ENCODE measurements at places on chromosomes 3 and 15.

DNA sequence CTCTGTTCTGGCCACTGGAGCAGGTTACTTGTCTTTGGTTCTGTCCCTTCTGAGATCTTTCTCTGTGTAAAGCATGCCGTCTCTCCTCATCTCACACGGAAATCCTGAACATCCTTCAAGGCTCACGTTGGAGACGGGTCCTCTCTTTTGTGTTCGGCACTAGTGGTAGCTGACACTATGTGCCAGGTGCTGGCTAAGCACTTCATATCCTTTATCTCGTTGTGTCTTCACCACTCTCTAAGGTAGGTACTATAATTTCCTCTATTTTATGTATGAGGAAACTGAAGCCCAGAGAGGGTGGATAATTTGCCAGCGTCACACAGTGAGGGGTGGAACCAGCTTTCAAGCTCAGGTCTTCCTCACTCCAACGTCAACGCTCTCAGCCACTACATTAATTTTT is 1.2 kb downstream of the IFT122 start:
- no peak for DNase-seq

GRCh38 chr3:108062051-108062450 is 28.8 kb downstream of the CD47 start:
- no peak for DNase-seq

- no peak for DNase-seq
Measured at GRCh38 chr3:52454938-52455282, 494 bp upstream of the NISCH start.

- no peak for DNase-seq
Measured at GRCh38 chr15:50134524-50135024, 15.5 kb upstream of the ATP8B4 start.

GRCh38 chr3:38480930-38481329 is 15.2 kb upstream of the EXOG start:
- no peak for DNase-seq

DNA sequence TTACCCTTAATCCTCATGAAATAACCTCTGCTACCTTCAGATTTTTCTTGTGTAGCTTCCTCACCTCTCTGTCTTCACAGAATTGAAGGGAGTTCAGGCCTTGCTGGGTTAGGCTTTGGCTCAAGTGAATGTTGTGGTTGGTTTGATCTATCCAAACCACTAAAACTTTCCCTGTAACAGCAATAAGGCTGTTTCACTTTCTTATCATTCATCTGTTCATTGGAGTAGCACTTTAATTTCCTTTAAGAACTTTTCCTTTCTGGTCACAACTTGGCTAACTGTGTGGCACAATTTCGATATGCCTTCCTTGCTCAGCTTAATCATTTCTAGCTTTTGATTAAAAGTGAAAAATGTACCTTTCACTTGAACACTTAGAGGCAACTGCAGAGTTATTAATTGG is 129.8 kb downstream of the NR1I2 start:
- DNase-seq = no peak

DNA sequence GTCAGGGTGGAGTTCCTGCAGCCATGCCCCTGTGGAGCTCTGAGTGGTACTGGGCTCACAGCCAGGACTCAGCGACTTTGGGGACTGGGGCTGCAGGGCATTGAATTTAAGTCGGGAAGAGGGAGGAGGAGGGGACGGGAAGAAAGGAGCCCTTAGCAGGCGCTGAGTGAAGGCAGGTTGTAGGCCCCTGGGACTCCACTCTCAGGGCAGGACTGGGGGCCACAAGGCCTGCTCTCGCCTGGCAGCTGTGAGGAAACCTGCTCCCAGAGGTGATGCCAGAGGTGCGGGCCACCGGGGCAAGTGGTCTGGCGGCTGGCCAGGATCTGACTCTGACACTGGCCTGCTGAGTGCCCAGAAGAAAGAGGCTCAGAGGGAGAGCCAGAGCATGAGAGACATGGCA is 73.5 kb downstream of the EPHB3 start:
- no peak for DNase-seq

- DNase-seq = no peak
Measured at GRCh38 chr3:184635774-184636173, 74.2 kb downstream of the EPHB3 start.

GRCh38 chr3:169992781-169993180 is 26.2 kb downstream of the SEC62 start:
- no peak for DNase-seq

- no peak for DNase-seq
Measured at GRCh38 chr3:170469151-170470062, 50.7 kb downstream of the CLDN11 start.

DNA sequence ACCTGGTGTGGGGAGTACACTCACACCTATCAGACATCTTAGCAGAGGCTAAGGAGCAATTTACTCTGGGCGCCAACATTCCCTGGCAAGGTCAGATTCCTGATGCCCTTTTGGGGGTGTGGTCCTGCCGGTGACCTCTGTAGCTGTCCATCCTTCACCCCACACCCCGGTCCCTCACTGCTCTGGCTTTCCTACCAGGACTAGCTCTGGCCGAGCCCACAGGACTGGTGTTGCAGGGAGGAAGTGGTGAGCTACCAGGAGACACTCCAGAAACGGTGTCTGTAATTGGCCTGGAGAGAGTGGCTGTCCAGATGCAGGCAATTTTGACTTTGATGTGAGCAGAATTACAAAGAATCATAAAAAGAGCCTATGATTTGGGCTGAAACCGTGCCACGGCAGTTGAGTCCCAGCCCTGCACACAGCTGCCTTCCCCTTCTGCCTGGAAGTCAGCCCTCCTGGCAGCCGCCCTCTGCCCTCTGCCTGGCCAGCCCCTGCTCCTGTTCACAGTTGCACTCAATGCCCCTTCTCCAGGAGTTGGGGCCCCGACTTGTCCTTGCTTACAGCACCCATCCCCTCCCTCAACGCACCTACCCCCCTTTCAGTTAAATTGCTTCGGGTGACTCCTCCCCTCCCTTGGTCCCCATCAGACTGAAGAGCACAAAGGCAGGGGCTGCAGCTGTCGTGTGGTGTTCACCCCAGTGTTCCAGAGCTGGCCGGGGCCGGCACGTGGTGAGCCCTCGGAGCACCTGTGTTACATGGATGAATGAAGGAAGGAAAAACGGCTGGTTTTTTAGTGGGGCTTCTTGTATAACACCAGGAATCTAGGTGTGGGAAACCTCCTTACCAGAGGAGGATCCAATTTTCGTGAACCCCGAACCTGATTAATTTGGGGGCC is 80.2 kb upstream of the TPM1 start:
- DNase-seq = no peak

- DNase-seq = no peak
Measured at GRCh38 chr3:101521211-101521701, 8.2 kb upstream of the SENP7 start.

GRCh38 chr15:53573091-53573490 is 186.4 kb downstream of the WDR72 start:
- DNase-seq = no peak

- DNase-seq = no peak
Measured at GRCh38 chr15:75961331-75961730, 50.9 kb downstream of the NRG4 start.

DNA sequence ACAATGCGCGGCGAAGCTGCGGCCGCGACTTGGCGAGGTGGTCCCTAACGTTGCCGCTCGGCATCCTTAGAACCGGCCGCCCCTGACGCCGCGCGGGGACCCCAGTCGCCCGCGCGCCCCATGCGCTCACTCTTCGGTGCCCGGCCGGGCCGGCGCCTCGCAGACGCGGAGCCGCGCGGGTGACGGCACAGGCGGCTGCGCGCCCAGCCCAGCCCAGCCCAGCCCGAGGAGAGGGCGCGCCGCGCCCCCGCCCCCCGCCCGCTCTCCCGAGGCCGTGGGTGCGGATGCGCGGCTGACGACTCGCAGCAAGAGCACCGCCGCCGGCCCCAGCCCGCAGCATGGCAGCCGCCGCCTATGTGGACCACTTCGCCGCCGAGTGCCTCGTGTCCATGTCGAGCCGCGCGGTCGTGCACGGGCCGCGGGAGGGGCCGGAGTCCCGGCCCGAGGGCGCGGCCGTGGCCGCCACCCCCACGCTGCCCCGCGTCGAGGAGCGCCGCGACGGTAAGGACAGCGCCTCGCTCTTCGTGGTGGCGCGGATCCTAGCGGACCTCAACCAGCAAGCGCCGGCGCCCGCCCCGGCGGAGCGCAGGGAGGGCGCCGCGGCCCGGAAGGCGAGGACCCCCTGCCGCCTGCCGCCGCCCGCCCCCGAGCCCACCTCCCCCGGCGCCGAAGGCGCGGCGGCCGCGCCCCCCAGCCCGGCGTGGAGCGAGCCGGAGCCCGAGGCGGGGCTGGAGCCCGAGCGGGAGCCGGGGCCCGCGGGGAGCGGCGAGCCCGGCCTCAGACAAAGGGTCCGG is 437 bp downstream of the KLF13 start:
- peak; percentile 59 for DNase-seq

GRCh38 chr15:40843261-40843884 is 475 bp upstream of the SPINT1 start:
- no peak for DNase-seq

DNA sequence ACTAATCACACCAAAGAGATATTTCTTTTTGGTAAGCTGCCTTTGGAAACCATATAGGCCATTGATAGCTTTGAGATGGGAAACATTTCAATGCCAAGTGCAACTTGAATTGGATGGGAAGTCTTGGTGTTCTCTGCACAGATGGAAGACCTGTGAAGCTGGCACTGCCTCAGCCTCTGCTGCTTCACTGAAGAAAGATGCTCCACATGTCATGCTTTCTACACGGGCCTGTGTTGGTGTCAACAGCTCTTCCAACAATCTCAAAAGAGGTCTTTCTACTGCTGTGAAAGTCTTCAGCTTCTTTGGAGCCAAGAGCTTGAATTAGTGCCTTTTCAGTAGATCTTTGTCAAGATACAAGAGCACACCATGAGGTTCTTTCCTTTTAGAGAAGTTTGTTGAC is 169.0 kb downstream of the SPATA16 start:
- DNase-seq = no peak

DNA sequence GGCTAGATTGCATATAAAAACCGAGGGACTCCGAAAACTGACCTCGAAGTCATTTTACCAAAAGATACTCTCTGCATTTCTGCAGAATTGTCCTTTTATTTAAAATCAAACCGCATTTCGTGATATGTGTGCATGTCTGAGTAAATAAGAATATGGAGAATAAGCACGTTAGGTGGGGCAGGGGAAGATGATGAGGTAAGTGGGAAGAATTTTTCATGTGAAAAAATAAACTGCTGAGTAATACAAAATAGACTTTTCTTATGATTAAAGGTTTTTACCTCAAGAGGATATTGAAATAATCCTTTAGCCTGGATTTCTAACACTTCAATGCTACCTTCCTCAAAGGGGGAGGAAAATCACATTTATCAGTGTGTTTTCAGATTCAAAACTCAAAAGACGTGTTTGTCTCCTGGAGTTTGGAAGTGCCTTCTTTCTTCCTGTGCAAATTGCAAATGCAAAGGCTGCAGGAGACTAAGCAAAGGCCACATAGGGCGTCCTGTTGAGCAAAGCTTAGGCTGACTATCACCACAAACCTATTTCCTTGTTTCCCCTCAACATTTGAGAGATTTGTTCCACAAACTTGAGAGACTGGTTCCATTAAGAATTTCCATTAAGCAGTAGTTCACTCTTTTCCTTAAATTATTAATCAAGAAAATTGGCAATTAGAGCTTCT is 813.5 kb downstream of the MCTP2 start:
- no peak for DNase-seq

GRCh38 chr3:35944926-35945710 is 305.8 kb downstream of the ARPP21 start:
- no peak for DNase-seq

DNA sequence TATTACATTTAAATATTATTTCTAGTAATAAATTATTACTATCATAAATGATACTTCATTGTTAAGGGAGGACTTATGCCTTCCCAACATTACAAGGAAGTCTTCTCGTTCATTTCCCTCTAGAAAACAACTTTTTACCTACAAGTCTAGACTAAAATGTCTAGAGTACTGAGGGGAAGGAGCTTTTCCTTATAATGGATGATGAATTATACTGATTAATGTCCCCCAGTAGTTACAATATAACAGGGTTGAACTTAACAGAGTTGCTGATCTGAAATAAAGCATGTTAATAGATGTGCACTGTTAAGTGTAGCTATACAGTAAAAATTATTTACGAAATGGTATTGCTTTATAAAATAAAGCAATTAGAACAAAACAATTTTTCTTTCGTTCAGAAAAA is 2.7 kb upstream of the MNS1 start:
- DNase-seq = no peak

DNA sequence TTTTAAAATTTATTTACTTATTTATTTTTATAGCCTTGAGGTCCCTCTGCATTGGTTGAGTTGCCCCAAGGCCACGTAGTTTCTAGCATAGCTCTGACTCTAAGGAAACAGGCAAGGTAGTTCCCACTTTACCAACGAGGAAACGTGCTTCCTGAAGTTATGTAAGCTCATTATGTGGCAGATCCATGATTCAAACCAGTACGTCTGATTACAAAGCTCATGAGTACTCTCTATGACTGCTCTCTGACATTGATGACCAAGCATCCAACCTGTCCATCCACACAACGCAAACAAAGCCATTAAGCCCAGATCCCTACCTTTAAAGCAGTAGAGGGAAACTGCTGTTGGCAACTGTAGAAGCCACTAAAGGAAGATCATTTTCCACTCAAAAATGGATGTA is 25.6 kb downstream of the WWTR1 start:
- no peak for DNase-seq

GRCh38 chr3:33602829-33603228 is 115.2 kb downstream of the CLASP2 start:
- DNase-seq = no peak

- DNase-seq = no peak
Measured at GRCh38 chr3:71554649-71555048, 28.9 kb downstream of the FOXP1 start.

DNA sequence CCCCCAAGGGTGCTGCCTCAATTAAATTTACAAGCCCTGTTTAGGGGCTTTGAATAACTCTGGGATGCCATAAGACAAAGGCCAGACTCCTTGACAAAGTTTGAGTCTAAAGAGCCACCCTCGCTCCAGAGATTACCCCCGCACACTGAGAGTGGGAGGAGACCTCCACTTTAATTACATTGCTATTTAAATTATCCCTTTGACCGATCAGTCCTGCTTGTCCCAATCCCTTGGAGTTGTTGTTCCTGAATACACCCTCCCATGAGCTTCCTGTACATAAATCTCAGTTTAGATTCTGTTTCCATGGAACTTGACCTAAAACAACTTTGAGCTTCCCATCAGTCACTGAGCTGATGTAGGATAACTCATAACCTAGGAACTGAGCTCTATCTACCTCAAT is 596.3 kb downstream of the PYDC2 start:
- DNase-seq = no peak

- DNase-seq = no peak
Measured at GRCh38 chr15:70742928-70743327, 20.4 kb downstream of the UACA start.

DNA sequence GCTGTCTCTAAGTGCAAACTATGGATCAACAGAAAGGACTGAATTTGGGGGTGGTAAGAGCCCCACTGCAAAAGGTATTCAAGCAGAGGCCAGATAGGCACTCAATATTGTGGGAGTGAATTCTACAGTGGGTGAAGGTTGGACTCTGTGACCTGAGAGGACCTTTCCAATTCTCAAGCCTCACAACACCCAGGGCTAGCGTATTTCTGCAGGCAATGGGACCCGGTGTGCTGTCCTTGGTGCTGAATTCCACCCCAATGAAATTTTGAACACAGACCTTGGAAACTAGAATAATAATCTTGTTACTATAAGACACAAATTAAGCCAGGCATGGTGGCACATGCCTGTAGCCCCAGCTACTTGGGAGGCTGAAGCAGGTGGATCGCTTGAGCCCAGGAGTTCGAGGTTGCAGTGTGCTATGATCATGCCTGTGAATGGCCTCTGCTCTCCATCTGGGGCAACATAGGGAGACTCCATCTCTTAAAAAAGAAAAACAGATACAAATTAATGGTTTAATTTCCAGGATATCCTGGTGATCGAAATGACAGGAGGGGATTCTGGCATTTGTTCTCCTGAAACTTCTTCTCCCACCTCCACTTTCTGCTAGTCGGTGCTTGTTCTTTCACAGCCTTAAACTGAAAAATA is 135.4 kb downstream of the RAB11A start:
- no peak for DNase-seq
